ENCODE measurements at places on chromosomes 4 and X. TPM values are rescaled to one million over a fixed set of nuclear protein-coding genes. Genes with fewer than 3 reads are reported as not detected.

Gene PRKX
- 35.3 TPM for total RNA-seq

Gene GYG2
- total RNA-seq, result not detected

Gene USP51
- 0.17 TPM for total RNA-seq

Gene ADAMTS3
- total RNA-seq, result 0.25 TPM

Gene PRDM5
- 7.3 TPM for total RNA-seq

Gene SLC10A6
- total RNA-seq, result not detected

Gene RAB33A
- total RNA-seq, result not detected

Gene TMEM150C
- total RNA-seq, result 0.10 TPM

Gene MAGEA8
- not detected for total RNA-seq

Gene GABRG1
- total RNA-seq, result not detected

Gene CYSLTR1
- 0.16 TPM for total RNA-seq

Gene ARMCX5
- total RNA-seq, result 15.2 TPM

Data from MCF 10A (cell line).